Pancreas (tissue), 10 donors: ENCODE measurements at places on chromosomes 3 and 15. TPM values are rescaled to one million over a fixed set of nuclear protein-coding genes. Genes with fewer than 3 reads are reported as not detected.

DNA sequence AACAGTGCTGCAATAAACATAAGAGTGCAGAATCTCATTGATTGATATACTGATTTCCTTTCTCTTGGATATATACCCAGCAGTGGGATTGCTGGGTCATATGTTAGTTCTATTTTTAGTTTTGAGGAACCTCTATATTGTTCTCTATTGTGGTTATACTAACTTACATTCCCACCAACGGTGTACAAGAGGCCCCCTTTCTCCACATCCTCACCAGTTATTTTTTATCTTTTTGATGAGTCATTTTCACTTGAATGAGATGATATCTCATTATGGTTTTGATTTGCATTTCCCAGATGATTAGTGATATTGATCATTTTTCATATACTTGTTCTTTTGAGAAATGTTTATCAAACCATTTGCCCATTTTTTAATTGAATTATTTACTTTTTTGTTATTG lies 12.4 kb upstream of the IREB2 start:
- H3K4me1 ChIP-seq, result no peaks in the 10 kb centered on the region
- no peak overlapping the region for H3K4me3 ChIP-seq
- no peak for DNase-seq
- H3K27me3 ChIP-seq, result no peaks in the 10 kb centered on the region
- H3K36me3 ChIP-seq, result no peaks in the 10 kb centered on the region
- H3K27ac ChIP-seq, result no peak overlapping the region

GRCh38 chr3:129929383-129929782 lies 35.9 kb upstream of the TMCC1 start:
- DNase-seq, result no peak
- no peaks in the 10 kb centered on the region for H3K36me3 ChIP-seq
- no peaks in the 10 kb centered on the region for H3K4me1 ChIP-seq
- no peak overlapping the region for H3K4me3 ChIP-seq

- H3K27ac ChIP-seq, result no peak overlapping the region
- H3K4me1 ChIP-seq, result peaks cover 7% of the 10 kb centered on the region
- DNase-seq, result no peak
- H3K4me3 ChIP-seq, result no peak overlapping the region
- no peaks in the 10 kb centered on the region for H3K36me3 ChIP-seq
These were observed 235.3 kb downstream of the CDIN1 start for GRCh38 chr15:36814708-36815107.

DNA sequence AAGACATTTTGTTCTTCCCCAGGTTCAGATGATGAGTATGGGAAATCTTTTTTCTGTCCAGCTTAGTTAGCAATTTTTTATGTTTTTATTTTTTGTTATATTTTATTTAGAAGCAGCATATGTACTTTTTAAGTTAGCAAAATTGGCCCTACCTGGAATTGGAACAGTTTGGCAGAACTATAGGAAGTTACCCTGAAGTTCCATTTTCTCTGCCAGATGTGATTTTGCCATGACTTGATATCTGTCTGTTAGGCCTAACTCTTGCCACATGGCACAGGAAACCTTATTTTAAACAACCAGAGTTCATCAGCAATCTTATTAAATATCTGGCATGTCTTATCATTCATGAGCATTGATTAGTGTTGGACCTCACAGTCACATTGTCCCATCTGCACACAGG lies 67.1 kb downstream of the ADAMTSL3 start:
- H3K27ac ChIP-seq, result no peak overlapping the region
- no peaks in the 10 kb centered on the region for H3K36me3 ChIP-seq
- H3K4me3 ChIP-seq, result no peak overlapping the region
- H3K27me3 ChIP-seq, result no peaks in the 10 kb centered on the region
- no peak for DNase-seq
- H3K4me1 ChIP-seq, result no peaks in the 10 kb centered on the region

DNA sequence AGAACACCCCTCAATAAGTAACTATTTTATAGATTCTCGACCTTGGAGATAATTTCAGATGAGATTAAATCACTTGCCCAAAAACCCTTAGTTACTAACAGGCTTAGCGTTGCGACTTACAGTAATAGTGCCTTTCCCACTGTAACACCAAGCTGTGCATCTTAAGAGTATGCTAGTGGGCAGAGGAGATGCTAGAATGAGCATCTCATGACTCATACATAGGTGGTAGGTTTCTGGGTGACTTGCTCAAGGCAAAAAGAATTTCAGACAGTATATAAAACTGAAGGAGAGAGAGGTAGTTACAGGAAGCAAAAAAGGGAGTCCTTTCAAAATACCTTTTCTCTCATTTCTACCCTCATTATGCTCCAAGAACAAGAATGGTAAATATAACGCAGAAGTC lies 3.9 kb downstream of the KATNBL1 start:
- DNase-seq, result no peak
- no peak overlapping the region for H3K4me3 ChIP-seq

Gene CLDN18
- total RNA-seq, result not detected
